ENCODE measurements at places on chromosomes 4 and X. TPM values are rescaled to one million over a fixed set of nuclear protein-coding genes. Genes with fewer than 3 reads are reported as not detected.
A peak's percentile ranks its signal among the peaks of the same experiment; 100 is the strongest.

- no peaks in the 10 kb centered on the region for H3K27me3 ChIP-seq
- H3K4me1 ChIP-seq, result no peaks in the 10 kb centered on the region
- no peak for DNase-seq
These were observed 589.5 kb downstream of the CENPC start for GRCh38 chr4:66955784-66956183.

- no peaks in the 10 kb centered on the region for H3K4me1 ChIP-seq
- no peak overlapping the region for H3K27ac ChIP-seq
- H3K4me3 ChIP-seq, result no peak overlapping the region
- no peak for DNase-seq
These were observed 8.0 kb downstream of the ARHGEF38 start for GRCh38 chr4:105560421-105560848.

GRCh38 chrX:58025979-58026378 lies 115.7 kb upstream of the ZXDA start:
- H3K27me3 ChIP-seq, result no peaks in the 10 kb centered on the region
- no peak for DNase-seq
- H3K4me1 ChIP-seq, result no peaks in the 10 kb centered on the region
- H3K36me3 ChIP-seq, result no peaks in the 10 kb centered on the region

- H3K27me3 ChIP-seq, result no peaks in the 10 kb centered on the region
- H3K4me1 ChIP-seq, result no peaks in the 10 kb centered on the region
- H3K4me3 ChIP-seq, result no peak overlapping the region
- H3K27ac ChIP-seq, result no peak overlapping the region
- DNase-seq, result no peak
These were observed 164.0 kb upstream of the FGF13 start for GRCh38 chrX:138875472-138875871.

GRCh38 chr4:184833046-184833838 lies 7.5 kb upstream of the ACSL1 start:
- DNase-seq, result no peak
- H3K4me1 ChIP-seq, result no peaks in the 10 kb centered on the region
- no peak overlapping the region for H3K27ac ChIP-seq
- no peaks in the 10 kb centered on the region for H3K27me3 ChIP-seq
- no peak overlapping the region for H3K4me3 ChIP-seq
- no peaks in the 10 kb centered on the region for H3K36me3 ChIP-seq

GRCh38 chr4:26319467-26319948 lies 1.3 kb upstream of the RBPJ start:
- no peaks in the 10 kb centered on the region for H3K36me3 ChIP-seq
- H3K27ac ChIP-seq, result peak overlapping the region; percentile 93
- no peaks in the 10 kb centered on the region for H3K27me3 ChIP-seq

DNA sequence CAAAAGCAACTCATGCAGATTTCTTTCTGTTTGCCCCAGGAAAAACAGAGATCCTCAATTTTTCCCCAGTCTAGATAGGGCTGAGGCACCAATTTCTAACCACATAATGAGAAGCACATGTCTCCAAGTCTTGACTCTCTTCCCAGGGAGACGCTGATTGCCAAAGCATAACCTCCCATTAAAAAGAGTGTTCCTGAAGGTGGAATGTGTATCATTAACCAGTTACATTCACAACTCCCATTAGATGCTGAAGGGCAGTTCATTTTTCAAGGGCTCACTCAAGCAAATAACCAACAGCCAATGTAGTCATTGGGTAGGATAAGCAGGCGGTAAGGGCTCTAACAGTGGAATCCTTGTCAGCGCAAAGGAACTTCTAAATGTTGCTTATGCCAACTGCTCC lies 27.5 kb downstream of the TMEM47 start:
- DNase-seq, result no peak
- peaks cover 3% of the 10 kb centered on the region for H3K36me3 ChIP-seq
- H3K4me3 ChIP-seq, result no peak overlapping the region
- H3K27me3 ChIP-seq, result no peaks in the 10 kb centered on the region
- no peaks in the 10 kb centered on the region for H3K4me1 ChIP-seq

- no peak for DNase-seq
- no peak overlapping the region for H3K4me3 ChIP-seq
- H3K4me1 ChIP-seq, result no peaks in the 10 kb centered on the region
- no peaks in the 10 kb centered on the region for H3K27me3 ChIP-seq
- H3K27ac ChIP-seq, result no peak overlapping the region
These were observed 344.0 kb upstream of the NWD2 start for GRCh38 chr4:36900446-36900987.

DNA sequence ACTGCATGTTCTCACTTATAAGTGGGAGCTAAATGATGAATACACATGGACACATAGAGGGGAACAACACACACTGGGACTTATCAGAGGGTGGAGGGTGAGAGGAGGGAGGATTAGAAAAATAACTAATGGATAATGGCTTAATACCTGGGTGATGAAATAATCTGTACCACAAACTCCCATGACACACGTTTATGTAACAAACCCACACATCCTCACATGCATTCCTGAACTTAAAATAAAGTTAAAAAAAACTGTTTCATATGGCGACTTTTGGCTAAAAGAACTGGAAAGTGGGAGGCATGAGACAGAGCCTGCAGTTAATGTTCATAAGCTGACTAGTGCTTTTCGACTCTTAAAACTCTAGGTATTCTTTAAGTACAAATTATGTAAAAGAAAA lies 98.9 kb upstream of the NPFFR2 start:
- H3K4me3 ChIP-seq, result no peak overlapping the region
- H3K27me3 ChIP-seq, result no peaks in the 10 kb centered on the region
- no peaks in the 10 kb centered on the region for H3K36me3 ChIP-seq
- H3K4me1 ChIP-seq, result no peaks in the 10 kb centered on the region

- no peaks in the 10 kb centered on the region for H3K36me3 ChIP-seq
- DNase-seq, result no peak
- H3K4me1 ChIP-seq, result no peaks in the 10 kb centered on the region
- no peak overlapping the region for H3K27ac ChIP-seq
- H3K27me3 ChIP-seq, result no peaks in the 10 kb centered on the region
- no peak overlapping the region for H3K4me3 ChIP-seq
These were observed 299.5 kb downstream of the ARHGAP24 start for GRCh38 chr4:85774489-85774888.

GRCh38 chr4:79232540-79232939 lies 93.3 kb downstream of the NAA11 start:
- H3K4me3 ChIP-seq, result no peak overlapping the region
- DNase-seq, result no peak
- no peaks in the 10 kb centered on the region for H3K27me3 ChIP-seq
- H3K27ac ChIP-seq, result no peak overlapping the region

- DNase-seq, result no peak
- H3K4me3 ChIP-seq, result no peak overlapping the region
- H3K4me1 ChIP-seq, result no peaks in the 10 kb centered on the region
- H3K27ac ChIP-seq, result no peak overlapping the region
- no peaks in the 10 kb centered on the region for H3K36me3 ChIP-seq
These were observed 214.9 kb upstream of the RPS6KA3 start for GRCh38 chrX:20481632-20482031.

DNA sequence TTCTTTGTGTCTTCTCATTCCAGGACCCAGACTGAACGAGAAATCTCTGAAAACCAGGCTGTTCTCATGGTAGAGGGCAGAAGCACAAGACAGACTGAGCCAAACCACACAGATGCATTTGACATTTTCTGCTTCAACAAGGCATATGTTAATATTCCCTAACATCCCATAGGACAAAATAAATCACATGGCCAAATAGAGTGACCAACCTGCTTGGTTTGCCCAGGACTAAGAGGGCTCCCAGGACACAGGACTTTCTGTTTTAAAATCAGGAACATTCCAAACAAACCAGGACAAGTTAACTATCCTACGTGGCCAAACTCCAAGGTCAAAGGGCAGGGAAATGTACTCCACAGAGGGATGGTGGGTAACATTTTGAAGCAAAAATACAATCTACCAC lies 11.7 kb downstream of the CTPS2 start:
- DNase-seq, result no peak
- no peaks in the 10 kb centered on the region for H3K27me3 ChIP-seq
- H3K4me3 ChIP-seq, result no peak overlapping the region
- H3K4me1 ChIP-seq, result no peaks in the 10 kb centered on the region
- no peak overlapping the region for H3K27ac ChIP-seq

DNA sequence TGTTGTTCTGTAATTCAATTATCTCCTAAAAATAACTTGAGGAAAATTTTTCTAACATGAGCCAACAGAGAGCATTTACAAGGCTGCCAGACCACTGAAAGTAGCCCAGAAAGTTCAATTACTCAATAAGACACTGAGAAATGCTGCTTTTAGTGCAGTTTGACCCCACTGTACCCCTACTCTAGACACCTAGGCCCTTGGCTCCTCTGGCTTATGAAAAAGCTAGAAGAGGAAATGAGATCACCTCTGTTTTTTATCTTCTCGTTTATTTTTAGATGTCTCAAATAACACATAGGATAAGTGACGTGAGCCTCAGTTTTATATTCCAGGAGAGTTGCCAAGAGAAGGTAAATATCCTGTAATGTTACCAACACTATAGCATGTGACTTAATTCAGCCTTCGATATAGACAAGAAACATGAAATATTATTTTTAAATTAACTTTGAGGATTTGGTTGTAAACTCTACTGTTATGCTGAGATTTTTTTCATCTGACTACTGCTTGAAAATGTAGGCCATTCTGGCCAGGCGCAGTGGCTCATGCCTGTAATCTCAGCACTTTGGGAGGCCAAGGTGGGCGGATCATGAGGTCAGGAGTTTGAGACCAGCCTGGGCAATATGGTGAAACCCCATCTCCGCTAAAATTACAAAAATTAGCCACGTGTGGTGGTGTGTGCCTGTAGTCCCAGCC lies 24.4 kb downstream of the TNIP3 start:
- H3K4me3 ChIP-seq, result no peak overlapping the region
- DNase-seq, result no peak
- no peaks in the 10 kb centered on the region for H3K4me1 ChIP-seq
- no peaks in the 10 kb centered on the region for H3K27me3 ChIP-seq
- no peaks in the 10 kb centered on the region for H3K36me3 ChIP-seq
- H3K27ac ChIP-seq, result no peak overlapping the region

GRCh38 chr4:138775890-138776289 lies 239.7 kb upstream of the NOCT start:
- no peak for DNase-seq
- H3K27ac ChIP-seq, result no peak overlapping the region
- H3K27me3 ChIP-seq, result no peaks in the 10 kb centered on the region
- H3K4me1 ChIP-seq, result no peaks in the 10 kb centered on the region
- no peaks in the 10 kb centered on the region for H3K36me3 ChIP-seq

GRCh38 chrX:45435481-45435880 lies 234.8 kb upstream of the DIPK2B start:
- H3K36me3 ChIP-seq, result no peaks in the 10 kb centered on the region
- H3K27ac ChIP-seq, result no peak overlapping the region

Gene BEX2
- total RNA-seq, result 24.6 TPM

Gene SLITRK4
- total RNA-seq, result 1.2 TPM

Gene HOPX
- 51.5 TPM for total RNA-seq

Gene CSAG1
- total RNA-seq, result not detected

Gene ARX
- total RNA-seq, result not detected

Gene CT45A9
- not detected for total RNA-seq

Gene ZNF630
- total RNA-seq, result 4.3 TPM

Gene VCX3B
- not detected for total RNA-seq

Gene RPS6KA3
- 40.3 TPM for total RNA-seq

Gene PDCL2
- total RNA-seq, result not detected
